Kidney epithelial cell (primary cell): ENCODE measurements at places on chromosomes 5 and 9. TPM values are rescaled to one million over a fixed set of nuclear protein-coding genes. Genes with fewer than 3 reads are reported as not detected.

- DNase-seq = no peak
These were observed 27.3 kb upstream of the STC2 start for GRCh38 chr5:173355561-173355960.

DNA sequence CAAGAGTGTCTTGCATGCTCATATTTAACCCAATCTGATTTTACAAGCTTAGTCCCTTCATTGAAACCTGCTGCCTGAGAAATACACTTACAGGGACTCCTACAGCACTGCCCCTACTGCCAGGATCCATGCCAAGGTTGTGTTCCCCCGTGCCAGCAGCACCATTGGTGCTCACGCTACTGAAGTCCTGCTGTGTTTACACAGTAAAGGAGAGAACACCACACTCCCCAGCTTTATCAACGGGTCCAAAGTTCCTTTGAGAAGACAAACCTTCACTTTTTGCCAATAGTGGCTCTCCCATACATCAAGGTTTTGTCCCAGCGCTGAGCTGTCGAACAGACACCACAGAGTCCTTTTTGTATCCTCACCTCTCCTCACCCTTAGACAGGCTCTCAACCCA, 155.1 kb upstream of the WWC1 start:
- DNase-seq = no peak

DNA sequence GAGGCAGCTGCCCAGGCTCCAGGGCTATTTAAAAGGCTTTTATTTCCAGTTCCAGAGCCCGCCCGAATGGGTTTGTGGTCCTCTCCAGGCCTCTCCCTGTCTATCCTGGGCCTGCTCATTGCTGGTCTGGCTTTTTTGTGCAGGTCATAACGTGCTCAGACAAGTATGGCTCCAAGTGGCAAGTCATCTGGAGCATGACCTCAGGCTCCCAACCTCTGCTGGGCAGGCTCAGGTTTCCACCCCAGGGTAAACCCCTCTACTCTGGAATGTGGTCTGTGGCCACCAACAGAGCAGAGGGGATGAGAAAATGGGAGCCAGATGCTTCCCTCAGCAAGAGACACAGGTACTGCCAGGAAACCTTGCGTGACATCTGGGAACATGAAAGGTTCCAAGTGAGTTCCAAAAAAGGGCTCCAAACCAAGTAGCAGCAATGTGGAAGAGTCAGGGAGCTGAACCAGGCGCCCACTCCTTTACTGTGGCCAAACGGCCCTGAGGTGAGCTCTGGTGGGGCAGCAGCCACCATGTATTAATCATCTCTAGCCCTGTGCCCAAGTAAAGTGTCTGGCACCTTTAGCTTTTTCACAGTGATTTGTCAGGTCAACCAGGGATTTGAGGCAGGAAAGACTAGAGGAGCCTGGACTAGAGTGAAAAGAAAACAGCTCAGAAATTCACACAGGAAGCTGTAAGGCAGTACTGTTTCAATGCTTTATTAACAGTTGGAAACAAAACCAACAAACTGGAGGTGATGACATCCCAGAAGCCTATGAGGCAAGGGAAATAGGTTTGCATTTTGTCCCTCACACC, 25.7 kb downstream of the PCDHGC5 start:
- no peak for DNase-seq

Gene PTBP3
- total RNA-seq = 79.8 and 86.0 TPM in 2 replicates

DNA sequence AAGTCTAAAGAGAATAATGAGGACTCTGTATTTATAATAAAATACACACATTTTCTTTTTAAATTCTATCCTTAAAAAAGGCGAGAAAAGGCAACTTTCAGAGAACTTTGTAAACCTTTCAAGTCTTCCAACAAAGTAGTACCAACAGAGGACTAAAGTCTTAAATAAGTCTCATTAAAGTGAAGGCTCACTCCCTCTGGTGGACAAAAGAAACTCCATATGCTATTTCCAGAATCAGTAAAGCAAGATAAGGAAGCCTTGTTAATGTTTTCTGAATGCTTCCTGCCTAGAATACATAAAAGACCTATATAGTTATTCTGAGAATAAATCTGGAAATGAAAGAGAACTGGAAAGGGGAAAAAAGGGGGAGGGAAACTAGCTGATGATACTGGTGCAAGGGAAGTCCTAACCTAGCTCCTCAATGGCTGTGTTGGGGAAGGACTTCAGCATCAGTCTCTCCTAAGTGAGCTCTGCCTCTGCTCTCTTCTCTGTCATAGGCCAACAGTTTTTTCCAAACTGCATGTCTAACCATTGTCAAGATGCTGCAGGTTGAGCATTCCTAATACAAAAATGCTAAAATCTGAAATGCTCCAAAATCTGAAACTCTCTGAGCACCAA, 7.2 kb downstream of the HMGCS1 start:
- no peak for DNase-seq

Gene SCGB3A1
- 3.7 TPM in 1 of 2 replicates, not detected in the other for total RNA-seq

DNA sequence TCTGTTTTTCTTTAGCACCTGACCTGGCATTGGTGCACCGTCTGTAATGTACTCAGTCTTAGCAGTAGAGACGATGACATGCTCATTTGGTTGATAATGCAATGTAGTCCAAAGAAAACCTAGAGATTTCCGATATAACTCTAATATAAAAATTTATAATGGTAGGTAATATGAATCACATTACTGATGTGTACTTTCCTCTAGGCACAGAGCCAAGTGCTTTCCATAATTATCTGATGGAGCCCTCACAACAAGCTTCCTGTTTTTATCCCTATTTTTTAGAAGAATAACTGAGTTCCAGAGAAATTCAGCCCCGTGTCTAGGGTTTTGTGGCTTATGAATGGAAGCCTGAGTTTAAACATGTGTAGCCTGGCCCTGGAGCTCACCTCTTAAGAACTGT, 53.7 kb downstream of the KDM4C start:
- DNase-seq = no peak

- DNase-seq = no peak
These were observed 194.7 kb downstream of the SPATA31D1 start for GRCh38 chr9:82183181-82183860.

GRCh38 chr9:78407636-78408312, 110.8 kb downstream of the PSAT1 start:
- DNase-seq = no peak

GRCh38 chr9:36813154-36813553, 220.9 kb downstream of the PAX5 start:
- DNase-seq = no peak

GRCh38 chr5:146919304-146919703, 40.7 kb upstream of the PPP2R2B start:
- DNase-seq = peak; percentile 2

DNA sequence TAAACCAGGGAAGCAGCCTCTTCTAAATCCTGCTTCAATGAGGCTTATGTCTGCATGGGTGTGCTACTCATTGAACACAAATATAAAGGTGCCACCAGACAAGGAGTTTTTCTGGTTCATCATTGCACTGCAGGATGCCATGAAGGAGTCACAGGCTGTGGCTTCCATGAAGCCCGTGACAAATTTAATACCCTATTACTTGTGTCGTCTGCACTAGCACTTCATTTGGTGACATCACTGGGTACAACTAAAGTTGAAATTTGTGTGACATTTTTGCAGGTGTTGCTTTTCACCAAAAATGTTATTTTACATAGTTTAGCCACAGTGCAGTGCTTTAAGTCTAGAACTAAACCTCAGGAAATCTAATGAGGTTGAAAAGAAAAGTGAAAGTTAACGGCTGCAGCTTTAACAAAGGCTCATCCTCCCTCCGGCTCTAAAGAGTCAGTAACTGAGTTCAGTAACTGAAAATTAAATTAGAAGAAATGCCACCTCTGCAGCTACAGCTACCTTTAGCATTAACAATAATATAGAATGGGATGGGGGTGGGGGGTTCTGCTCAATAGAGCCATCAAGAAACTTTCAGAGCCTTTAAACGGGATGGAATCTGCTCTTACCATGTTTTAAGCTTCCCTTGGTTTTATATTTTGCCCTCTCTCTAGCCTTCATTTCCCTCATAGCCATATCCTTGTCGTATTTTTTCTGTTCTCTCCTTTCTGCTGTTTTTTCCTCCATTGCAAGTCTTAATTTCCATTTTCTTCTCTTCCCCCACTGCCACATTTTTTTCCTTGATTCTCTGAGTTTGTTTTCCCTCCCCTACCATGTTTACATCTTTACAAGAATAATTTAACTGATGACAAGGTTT, 233.8 kb upstream of the TMEM161B start:
- no peak for DNase-seq

DNA sequence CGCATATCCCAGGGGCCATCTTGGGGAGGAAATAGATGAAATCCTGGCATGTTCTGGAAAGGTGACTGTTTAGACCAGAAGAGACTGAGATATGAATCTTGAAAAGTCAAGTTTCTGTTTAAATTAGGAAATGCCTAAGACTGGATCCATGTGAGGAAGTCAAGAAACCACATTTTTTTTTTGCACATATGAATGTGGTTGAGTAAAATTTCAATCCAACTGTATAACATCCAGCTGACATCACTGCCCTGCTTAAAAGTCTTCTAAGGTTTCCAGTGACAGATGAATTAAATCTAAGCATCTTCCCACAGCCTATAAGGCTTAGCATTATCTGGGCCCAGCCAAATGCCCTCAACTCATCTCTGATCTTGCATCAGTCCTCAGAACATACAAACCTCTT, 47.7 kb upstream of the TCERG1 start:
- no peak for DNase-seq

DNA sequence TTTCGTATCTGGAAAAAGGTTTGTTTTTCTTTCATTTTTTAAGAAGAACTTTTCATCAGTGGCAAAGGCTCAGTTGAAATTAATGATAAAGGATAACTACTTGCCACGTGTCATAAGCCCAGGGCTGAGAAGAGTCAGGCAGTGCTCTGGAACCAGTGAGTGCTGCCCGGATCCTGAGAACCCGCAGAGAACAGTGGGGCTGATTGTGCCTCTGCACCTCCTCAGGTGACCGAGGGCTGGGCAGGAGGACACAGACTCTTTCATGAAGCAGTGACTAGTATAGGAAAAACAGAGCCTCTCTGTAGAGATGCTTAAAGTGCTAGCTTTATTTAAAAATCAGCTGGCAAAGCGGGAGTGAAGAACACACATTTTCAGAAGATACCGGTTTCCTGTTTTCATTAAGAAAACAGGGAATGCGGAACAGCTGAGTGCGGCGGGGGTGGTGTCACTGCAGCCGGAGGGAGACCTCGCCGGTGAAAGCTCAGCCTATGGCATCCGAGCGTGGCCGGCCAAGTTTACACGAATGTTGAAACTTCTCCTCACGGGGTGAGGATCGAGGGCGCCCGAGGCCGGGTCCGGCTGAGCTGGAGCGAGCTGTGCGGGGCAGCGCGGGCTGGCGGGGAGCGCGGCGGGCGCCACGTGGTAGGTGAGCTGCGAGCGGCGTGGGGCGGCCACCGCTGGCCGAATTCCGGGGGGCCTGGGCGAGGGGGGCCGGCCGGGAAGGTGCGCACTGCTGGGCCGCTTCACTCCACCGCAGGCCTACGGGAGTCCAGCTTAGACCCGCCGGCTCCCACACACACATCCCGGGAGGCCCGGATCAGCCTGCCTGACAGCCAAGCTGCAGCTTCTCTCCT, 134.7 kb upstream of the DMRT1 start:
- DNase-seq = no peak

- DNase-seq = no peak
These were observed 338.0 kb downstream of the SEMA5A start for GRCh38 chr5:9207817-9208418.

Gene PCDHA1
- not detected in 2 replicates for total RNA-seq

Gene CENPP
- 1.3 and 1.4 TPM in 2 replicates for total RNA-seq

Gene COL15A1
- total RNA-seq = 11.6 and 11.8 TPM in 2 replicates

GRCh38 chr5:71732011-71732410, 12.9 kb downstream of the CARTPT start:
- DNase-seq = no peak

Gene PCBD2
- 6.6 and 12.0 TPM in 2 replicates for total RNA-seq

DNA sequence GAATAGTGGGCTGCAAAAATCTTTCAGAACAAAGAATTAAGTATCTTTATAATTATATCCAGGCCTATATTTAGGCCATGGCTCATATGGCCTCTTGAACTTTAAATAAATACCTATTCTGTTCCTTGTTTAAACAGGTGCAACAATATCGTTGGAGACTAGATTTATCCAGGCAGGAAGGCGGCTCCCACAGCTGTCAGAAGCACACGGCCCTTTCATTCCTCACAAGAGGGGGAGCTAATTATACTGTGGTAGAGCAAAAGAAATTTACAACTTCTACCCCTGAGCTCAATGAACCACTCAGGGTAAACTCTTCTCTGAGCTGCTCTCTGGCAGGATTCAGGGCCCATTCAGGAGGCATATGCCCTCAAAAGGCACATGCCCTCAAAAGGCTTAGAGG, 31.3 kb downstream of the TMEM174 start:
- no peak for DNase-seq

Gene TSC1
- total RNA-seq = 31.3 and 31.7 TPM in 2 replicates

DNA sequence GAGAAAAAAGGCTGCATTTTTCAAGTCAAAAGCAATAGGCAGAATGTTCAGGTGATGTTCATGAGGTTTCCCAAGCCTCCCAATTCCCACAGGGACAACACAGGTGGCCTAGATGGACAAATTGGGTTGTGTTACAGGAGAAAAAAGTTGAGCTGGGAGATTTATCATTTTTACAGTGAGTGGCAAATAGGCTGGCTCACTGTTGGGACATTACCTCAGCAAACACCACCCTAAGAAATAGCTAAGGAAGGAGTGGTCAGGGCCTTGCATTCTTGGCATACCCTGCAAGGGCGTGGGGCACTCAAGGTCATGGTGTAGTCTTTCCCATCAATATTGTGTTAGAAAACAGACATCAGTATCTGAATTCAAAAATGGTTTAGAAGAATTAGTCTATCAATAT, 23.3 kb upstream of the CPLANE1 start:
- DNase-seq = peak; percentile 55

DNA sequence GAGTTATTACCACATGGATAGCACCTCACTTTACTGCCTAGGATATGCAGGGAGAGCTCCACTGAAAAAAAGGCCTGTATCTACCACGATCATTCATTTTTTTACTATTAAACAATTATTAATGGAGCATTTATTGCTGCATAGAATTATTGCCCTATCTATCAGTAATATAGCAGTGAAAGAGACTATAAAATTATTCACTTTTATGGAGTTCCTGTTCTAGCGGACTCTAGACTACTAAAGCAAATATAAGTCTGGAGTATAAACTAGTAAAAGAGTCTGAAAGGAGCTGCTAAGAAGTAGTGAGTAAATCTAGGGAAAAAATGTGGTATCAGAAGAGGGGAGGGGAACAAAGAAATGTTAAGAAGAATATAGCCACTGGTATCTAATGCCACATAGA, 150.4 kb upstream of the CYLC2 start:
- no peak for DNase-seq

Gene CYLC2
- not detected in 2 replicates for total RNA-seq

Gene IFT74
- total RNA-seq = 10.4 and 17.5 TPM in 2 replicates

Gene NEURL1B
- 5.1 and 6.1 TPM in 2 replicates for total RNA-seq

Gene SOHLH1
- total RNA-seq = not detected in 2 replicates

- DNase-seq = no peak
These were observed 30.8 kb upstream of the ACOT12 start for GRCh38 chr5:81424728-81425127.

DNA sequence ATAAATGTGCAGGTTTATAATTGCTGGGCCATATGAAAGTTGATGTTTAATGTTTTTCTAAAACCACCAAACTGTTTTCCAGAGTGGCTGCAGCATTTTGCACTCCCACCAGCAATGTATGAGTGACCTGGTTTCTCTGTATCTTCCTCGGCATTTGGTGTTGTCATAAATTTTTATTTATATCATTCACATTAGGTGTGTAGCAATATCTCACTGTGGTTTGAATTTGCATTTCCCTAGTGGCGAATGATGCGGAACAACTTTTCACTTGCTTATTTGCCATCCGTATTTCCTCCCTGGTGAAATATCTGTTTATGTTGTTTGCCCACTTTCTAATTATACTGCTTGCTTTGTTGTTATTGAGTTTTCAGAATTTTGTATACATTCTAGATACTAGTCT, 295.7 kb upstream of the TUT7 start:
- DNase-seq = no peak

- DNase-seq = no peak
These were observed 147.8 kb downstream of the NNT start for GRCh38 chr5:43750809-43751208.

Gene ICE1
- 28.6 and 30.5 TPM in 2 replicates for total RNA-seq

Gene GNAQ
- 31.5 and 35.4 TPM in 2 replicates for total RNA-seq
